Activated CD8-positive, alpha-beta memory T cell treated with anti-CD3 and anti-CD28 coated beads, Interleukin-2, amount 10 ng/mL, durations not matched to agents 7 days and 5 days (primary cell): ENCODE measurements at places on chromosomes 12 and 14.

GRCh38 chr14:101019541-101019940 is 116.0 kb upstream of the RTL1 start:
- peak; percentile 12 for DNase-seq

GRCh38 chr12:106211973-106212372 is 35.8 kb downstream of the CKAP4 start:
- no peak for DNase-seq

GRCh38 chr14:64788706-64789105 is 84.5 kb downstream of the PLEKHG3 start:
- DNase-seq: no peak

DNA sequence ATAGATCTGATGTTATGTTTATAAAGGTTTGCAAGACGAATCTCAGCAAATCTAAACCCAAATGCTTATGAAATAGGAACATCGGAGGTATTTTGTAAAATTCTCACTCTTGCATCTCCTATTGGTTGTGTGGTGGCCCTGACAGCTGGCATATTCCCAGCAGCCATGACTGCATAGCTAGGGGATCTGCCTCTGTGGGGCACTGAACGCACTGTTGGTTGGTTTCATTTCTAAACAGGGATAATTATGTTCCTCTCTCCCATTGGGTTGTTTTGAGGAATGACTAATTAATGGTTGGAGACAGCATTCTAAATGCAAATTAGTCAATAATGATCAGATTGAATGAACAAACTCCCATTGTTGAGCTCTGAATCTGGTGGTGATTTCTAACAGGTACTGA is 2.7 kb upstream of the BEST3 start:
- no peak for DNase-seq

- DNase-seq: peak; percentile 63
Measured at GRCh38 chr12:122527478-122527944, 462 bp downstream of the KNTC1 start.

DNA sequence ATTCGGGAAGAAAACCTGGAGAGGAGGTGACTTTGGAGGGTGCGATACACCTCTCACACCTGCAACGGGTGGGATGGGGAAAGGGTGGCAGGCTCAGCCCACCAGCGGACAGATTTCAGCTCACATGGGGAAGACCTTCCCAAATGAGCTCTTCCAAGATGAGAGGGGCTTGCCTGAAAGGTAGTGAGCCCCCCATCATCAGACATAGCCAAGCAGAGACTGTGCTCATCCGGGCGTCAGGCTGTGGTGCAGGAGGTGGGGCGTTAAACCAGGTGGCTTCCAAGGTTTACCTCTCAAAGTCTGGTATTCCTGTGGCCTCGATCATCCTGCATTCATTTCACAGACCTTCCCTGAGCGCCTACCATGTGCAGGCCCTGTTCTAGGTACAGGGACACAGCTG is 105.4 kb upstream of the FKBP4 start:
- peak; percentile 25 for DNase-seq

- DNase-seq: no peak
Measured at GRCh38 chr12:19710811-19711793, 271.8 kb downstream of the AEBP2 start.
